ENCODE measurements at places on chromosomes 7 and 10. TPM values are rescaled to one million over a fixed set of nuclear protein-coding genes. Genes with fewer than 3 reads are reported as not detected.

HECW1 gene
- total RNA-seq: not detected

ALOX5 gene
- total RNA-seq: 0.21 TPM

POM121 gene
- 71.4 TPM for total RNA-seq

GRM3 gene
- not detected for total RNA-seq

CLRN3 gene
- total RNA-seq: not detected

SLC18A2 gene
- total RNA-seq: not detected

DNA sequence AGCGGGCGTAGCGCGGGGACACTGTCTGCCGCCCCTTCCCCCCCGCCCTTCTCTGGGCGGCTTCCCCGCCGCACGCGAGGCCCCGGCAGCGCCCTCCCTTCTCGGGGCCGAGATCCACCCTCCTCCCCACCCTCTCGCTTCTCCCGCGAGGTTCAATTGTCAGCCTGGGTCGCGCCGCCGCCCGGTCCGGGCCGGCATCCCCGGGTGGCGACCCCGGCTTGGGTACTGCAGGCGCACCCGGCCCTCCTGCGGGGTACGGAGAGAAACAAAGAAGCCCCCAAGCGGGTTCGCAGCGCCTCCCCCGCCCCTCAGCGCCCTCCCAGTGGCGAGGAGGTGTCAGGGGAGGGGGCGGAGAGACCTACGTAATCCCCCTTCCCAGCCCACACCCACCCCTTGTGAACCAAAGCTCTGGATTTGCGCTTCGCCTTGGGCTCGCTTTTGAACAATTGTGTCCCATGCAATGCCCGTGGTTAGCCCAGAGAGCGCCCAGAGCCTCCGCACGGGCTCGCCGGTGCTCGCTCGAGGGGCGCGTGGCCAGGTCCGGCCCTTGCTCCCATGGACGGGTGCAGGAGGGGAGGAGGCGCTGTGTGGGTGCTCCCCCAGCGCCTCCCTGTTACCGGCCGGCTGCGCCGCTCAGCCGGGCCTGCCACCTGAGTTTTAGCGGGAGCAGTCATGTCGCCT lies 634 bp downstream of the HECW1 start:
- no peak for DNase-seq

- no peak for DNase-seq
These were observed 646.8 kb upstream of the NRP1 start for GRCh38 chr10:33981301-33981700.

- DNase-seq: no peak
These were observed 272.9 kb upstream of the ZWINT start for GRCh38 chr10:56633876-56634452.

GRCh38 chr10:3357737-3358136 lies 185.2 kb upstream of the PITRM1 start:
- no peak for DNase-seq

DNA sequence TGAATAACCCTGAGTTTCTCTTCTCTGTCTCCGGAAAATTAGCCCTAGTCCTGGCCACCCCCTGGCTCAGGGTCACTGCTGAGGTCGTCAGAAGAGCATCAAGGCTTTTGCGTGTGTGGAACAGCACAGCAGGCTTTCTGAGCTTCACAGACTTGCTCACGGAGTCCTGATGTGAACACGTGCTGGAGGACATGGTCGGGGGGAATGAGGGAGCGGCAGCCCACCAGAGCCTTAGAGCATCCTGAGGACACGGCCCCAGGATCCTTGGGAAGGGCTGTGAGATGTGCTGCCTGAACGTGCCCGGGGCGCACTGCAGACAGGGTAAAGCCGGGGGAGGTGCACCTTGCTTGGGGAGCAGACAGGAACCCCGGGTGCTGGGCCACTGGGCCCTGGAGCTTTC lies 28.8 kb downstream of the TMEM120A start:
- DNase-seq: no peak

DNA sequence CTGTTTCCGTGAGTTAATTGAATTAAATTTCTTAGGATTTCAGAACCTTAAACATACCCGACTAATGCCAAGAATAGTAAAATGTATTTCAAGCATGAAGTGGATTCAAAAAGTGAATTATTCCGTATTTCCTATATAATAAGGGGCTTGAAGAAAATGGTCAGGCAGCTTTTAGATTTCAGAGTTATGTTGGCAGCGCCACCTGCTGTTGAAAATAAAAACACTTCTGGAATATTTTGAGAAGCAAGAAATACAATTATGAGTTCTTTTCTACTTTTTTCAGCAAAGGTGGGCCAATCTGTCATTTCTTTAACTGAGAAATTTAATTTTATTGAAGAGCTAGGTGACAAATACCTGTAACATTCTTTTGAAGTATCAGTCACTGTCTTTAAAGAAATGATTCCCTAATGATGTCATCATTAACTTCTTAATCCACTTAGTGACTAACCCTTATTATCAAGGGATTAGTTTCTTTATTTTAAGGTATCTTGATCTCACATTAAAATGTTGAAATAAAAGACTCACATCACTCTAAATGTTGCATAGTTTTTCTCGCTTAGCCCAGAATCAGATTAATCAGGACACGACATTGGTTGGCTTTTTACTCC lies 36.6 kb upstream of the AGR3 start:
- DNase-seq: no peak

GRCh38 chr7:95798401-95798930 lies 26.1 kb downstream of the DYNC1I1 start:
- no peak for DNase-seq

DNA sequence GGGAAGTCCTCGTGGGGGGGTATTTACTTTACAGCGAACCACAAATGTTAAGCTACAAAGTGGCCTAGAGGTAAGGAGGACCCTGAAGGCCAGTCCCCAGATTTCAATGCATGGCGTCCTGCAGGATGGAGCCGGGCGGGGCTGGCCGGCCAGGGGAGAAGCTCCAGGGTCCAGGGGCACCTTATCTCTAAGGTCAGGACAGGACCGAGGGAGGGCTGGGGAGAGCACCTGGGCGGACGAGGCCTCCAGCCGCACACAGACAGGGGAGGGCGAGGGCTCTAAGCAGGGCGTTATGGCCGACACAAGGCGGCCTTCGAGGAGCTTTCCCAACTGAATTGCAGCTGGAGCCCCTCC lies 96.4 kb upstream of the DIP2C start:
- no peak for DNase-seq

DNA sequence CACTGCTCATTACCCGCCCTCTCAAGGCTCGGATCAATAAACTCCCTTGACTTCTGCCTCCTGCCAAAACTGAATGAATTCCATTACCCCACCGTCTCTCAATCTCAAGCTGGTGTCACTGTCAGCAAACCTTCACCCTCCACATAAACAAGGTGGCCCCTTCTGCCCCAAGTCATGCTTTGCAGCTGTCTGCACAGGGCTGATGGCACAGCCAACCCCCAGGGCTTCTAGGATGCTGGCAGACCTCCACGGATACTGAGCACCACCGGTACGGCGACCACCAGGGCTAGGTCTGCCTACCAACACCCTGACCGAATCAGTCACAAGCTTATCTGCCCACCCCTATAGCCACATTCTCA lies 46.1 kb downstream of the PARD3 start:
- no peak for DNase-seq

DNA sequence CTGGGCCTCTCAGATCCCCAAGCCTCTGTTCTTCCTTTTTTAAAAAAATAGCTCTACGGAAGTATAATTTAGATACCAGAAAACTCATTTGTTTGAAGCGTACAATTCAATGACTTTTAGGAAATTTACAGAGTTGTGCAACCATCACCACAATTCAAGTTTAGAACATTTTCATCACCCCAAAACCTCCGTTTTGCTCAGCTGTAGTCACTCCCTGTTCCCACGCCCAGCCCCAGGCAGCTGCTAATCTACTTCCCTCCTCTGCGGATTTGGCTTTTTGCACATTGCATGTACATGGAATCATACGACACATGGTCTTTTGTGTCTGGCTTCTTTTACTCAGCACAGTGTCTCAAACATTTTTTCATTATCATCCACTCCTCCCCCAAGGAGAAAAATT lies 229.2 kb downstream of the TCF7L2 start:
- DNase-seq: no peak

GRCh38 chr10:3898821-3899220 lies 113.8 kb upstream of the KLF6 start:
- no peak for DNase-seq

DNA sequence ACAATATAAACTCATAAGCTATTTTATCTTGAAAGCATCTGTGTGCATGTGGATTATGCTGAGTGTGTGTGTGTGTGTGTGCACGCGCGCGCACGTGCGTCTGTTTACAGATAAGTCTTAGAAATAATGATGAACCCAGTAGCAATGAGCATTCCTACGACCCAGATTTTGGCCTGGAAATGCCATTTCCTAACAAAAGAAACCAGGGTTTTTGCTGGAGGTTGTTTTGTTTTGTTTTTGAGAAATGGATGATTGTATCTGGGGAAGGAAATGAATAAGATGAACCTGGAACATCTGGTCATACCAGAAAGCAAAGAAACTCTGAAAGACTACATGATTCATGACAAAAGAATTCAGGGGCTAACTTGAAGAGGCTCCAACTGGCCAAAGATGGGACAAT lies 22.1 kb upstream of the LMOD2 start:
- DNase-seq: no peak

GRCh38 chr10:125283191-125283835 lies 123.0 kb upstream of the CTBP2 start:
- DNase-seq: no peak

GRCh38 chr10:124273141-124273540 lies 145.6 kb downstream of the OAT start:
- no peak for DNase-seq

All from activated T-helper 2 cell treated with anti-CD3 and anti-CD28 coated beads, Interferon-gamma antibody, Interleukin-2, Interleukin-4, amounts not matched to agents 10 μg/mL and 5 μg/mL and 100 μg/mL, durations not matched to agents 14 hours and 24 hours and 36 hours (primary cell).